Right lobe of liver (tissue), 6 donors: ENCODE measurements at places on chromosomes 6 and 20. TPM values are rescaled to one million over a fixed set of nuclear protein-coding genes. Genes with fewer than 3 reads are reported as not detected.

SEMG1 gene
- not detected for total RNA-seq

MOXD1 gene
- 2.3 TPM for total RNA-seq

MDFI gene
- total RNA-seq = 0.29 TPM

GLP1R gene
- total RNA-seq = not detected

SGK2 gene
- 47.3 TPM for total RNA-seq

CD24 gene
- 7.1 TPM for total RNA-seq

CLIC5 gene
- 0.35 TPM for total RNA-seq

LY6G5C gene
- total RNA-seq = 0.95 TPM

GRCh38 chr20:57711311-57711712 is 1.5 kb upstream of the PMEPA1 start:
- no peaks in the 10 kb centered on the region for H3K27me3 ChIP-seq
- H3K36me3 ChIP-seq = no peaks in the 10 kb centered on the region
- no peak for DNase-seq

DNA sequence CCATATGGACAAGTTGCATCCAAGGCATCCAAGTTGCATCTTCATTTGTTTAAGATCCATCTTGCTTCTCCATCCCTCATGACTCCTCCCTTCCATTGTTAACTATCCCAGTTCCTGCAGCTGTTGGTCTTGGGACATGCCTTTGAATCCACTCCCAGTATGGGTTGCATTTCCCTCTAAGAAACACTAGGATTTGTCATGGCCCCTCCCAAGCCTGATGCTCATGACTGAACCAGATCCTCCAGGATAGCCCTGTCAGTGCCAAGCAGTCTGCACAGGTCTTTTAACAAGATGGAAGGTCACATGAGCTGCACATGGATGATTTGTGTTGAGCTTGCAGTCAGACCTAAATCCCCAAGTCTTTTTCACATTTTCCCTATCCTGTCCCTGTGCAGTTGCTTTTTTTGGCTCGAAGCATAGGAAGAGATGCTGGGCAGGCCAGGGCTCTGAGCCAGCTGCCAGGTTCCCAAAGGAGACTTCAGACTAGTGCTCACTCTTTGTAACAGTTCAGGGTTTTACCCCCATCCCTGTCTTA is 4.2 kb downstream of the PPP2R5D start:
- no peak overlapping the region for H3K27ac ChIP-seq
- no peaks in the 10 kb centered on the region for H3K36me3 ChIP-seq
- H3K4me1 ChIP-seq = peaks cover 18% of the 10 kb centered on the region
- DNase-seq = no peak

DNA sequence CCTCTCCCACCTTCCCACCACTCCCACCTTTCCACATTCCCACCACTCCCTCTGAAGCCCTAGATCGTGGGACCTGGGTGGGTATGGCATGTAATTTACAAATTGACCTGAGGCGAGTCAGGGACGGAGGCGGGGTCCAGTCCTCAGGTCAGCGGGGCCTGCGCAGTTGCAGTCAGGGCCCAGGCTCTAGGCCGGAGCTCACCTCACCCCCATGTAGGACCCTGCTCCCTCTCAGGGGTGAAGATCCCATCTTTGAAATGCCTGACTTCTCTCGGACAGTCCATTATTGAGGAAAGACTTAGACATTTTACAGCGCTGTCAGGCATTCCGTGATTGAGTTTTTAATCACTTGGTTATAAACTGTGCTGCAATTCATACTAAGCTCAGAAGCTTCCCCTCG is 10.5 kb downstream of the THBS2 start:
- no peak for DNase-seq
- no peaks in the 10 kb centered on the region for H3K36me3 ChIP-seq
- H3K4me1 ChIP-seq = no peaks in the 10 kb centered on the region
- H3K4me3 ChIP-seq = no peak overlapping the region
- H3K27me3 ChIP-seq = no peaks in the 10 kb centered on the region

DNA sequence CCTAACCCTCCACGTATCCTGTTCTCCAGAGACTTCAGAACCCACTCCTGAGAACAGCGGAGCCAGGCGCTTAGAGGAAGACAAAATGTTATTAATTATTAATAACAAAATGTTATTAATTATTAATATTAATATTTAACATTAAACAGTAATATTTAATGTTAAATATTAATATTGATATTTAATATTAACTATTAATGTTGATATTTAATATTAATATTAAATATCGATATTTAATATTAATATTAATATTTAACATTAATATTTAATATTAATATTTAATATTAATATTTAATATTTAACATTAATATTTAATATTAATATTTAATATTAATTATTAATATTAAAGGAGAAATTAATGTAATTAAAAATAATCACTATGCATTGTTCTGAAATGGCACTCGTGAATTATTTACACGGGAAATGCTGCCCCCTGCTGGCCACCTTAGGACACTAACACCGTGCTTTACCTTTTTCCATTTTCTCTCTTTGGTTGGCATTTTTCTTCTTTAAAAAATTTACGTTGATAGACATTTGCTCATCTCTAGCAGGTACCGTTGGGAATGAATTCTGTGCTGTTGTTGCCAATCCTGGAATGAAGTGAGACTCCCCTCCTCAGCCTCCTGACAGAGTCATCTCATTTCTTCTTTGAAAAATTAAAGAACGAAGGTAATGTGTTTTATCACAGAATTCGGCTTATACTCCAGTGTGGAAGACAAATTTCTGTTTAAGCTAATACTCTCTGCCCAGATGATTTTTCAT is 7.5 kb upstream of the GGTLC1 start:
- no peak overlapping the region for H3K4me3 ChIP-seq
- H3K36me3 ChIP-seq = no peaks in the 10 kb centered on the region
- no peaks in the 10 kb centered on the region for H3K4me1 ChIP-seq

- H3K27me3 ChIP-seq = no peaks in the 10 kb centered on the region
- H3K4me3 ChIP-seq = no peak overlapping the region
- H3K36me3 ChIP-seq = no peaks in the 10 kb centered on the region
- DNase-seq = no peak
- no peak overlapping the region for H3K27ac ChIP-seq
Observed at GRCh38 chr6:72425003-72425681, 196.7 kb upstream of the KCNQ5 start.

DNA sequence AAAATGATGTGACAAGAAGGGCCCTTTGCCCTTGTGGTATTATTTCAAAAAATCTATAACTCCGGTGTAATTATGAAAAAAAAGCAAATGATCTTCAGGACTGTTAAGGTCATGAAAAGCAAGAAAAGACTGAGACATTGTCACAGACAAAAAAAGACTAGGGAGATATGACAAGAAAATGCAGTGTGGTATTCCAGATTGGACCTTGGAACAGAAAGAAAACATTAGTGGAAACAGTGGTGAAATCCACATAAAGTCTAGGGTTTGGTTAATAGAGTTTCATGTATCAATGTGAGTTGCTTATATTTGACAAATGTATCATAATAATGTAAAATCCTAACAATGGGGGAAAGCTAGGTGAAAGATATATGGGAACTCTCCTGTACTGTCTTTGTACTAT is 26.8 kb upstream of the SLC17A3 start:
- DNase-seq = no peak
- H3K4me1 ChIP-seq = no peaks in the 10 kb centered on the region
- no peaks in the 10 kb centered on the region for H3K36me3 ChIP-seq
- H3K27me3 ChIP-seq = no peaks in the 10 kb centered on the region
- no peak overlapping the region for H3K4me3 ChIP-seq
- peak overlapping the region; percentile 81 for H3K27ac ChIP-seq

DNA sequence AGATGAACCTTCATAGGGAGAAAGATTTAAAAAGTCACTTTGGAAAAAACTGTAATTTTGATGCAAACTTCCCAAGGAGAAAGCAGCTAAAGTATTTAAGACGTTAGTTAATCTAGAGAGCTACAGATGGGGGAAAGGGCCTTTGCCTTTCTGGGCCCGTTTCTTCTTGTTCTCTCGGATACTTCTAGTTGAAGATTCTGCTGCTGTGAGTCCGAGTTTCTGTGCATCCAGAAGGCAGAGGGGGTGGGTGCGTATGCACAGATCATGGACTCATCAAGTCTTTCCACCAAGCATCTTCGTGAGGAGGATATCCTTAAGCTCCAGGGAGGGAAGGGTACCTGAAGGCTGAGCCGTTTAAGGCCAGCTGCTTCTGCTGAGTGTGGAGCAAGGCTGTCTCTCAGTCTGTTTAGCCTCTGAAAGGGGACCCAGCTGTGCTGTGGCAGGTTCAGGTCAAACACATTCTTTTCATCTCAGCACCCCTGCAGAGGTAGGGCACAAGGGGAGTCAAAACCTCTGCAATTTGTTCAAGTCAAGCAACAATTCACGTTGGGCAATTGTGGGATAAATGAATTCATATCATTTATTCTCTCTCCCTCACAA is 4.3 kb downstream of the LAMP5 start:
- no peaks in the 10 kb centered on the region for H3K36me3 ChIP-seq
- no peaks in the 10 kb centered on the region for H3K4me1 ChIP-seq
- H3K27ac ChIP-seq = no peak overlapping the region
- H3K27me3 ChIP-seq = no peaks in the 10 kb centered on the region
- no peak overlapping the region for H3K4me3 ChIP-seq

- H3K36me3 ChIP-seq = no peaks in the 10 kb centered on the region
- no peak for DNase-seq
- no peaks in the 10 kb centered on the region for H3K27me3 ChIP-seq
- H3K4me1 ChIP-seq = no peaks in the 10 kb centered on the region
- H3K27ac ChIP-seq = no peak overlapping the region
Observed at GRCh38 chr20:7693761-7694160, 246.5 kb downstream of the HAO1 start.

DNA sequence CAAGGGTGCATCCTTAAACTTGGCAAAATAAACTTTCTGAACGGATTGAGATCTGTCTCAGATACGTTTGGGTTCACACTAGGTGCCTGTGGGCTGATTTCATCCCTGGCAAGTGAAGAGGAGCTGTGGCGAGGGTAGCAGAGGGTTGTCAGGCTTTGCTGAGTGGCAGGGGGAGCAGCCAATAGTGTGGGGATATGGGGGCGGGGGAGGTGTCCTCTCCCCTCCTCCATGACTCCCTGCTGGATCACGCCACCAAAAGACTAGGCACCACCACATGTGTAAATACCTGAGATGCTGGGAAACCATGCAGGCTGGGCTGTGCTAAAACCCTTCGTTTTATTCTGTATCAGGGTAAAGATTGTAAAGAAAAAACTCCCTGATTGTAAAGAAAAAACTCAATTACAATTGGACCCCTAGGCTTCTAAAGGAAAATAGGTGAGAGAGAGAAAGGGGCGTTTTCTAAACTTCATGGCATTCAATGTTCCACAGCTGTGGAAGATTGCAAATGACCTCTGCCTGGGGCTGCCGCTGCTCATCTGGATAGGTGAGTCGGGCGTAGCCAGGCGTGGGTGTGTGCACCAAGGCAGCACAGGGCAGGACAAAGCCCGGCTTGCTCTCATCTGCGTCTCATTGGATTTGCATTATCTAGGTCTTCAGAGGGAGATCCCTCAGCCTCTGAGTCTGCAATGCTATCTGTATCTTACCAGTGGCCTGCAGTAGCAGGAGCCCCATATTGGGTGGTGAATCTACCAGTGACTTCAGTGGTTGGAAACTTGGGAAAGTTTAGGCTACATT is 26.9 kb upstream of the ADTRP start:
- H3K27me3 ChIP-seq = no peaks in the 10 kb centered on the region
- DNase-seq = no peak
- peaks cover 13% of the 10 kb centered on the region for H3K4me1 ChIP-seq
- H3K27ac ChIP-seq = no peak overlapping the region

GRCh38 chr6:53100561-53100960 is 35.4 kb downstream of the FBXO9 start:
- no peak for DNase-seq
- H3K27me3 ChIP-seq = no peaks in the 10 kb centered on the region
- H3K4me1 ChIP-seq = no peaks in the 10 kb centered on the region
- no peak overlapping the region for H3K27ac ChIP-seq
- H3K4me3 ChIP-seq = no peak overlapping the region

DNA sequence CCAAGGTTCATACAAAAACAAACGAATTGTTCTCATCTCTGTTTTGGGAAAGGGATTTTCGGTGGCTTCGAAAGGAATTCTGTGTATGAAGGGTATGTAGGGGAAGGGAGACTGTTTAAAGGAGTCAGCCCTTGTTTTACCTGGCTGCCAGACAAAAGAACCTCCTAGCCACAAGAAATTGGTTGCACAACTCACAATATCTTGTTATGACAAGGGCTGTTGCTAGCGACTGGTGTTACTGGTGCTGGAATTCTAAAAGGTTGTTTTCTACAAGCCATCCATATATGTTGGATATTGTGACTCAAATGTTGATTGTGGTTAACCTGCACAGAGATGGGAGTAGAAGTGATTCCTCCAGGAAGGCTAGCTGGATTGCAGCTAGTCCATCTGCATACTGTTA is 34.6 kb upstream of the CITED2 start:
- no peaks in the 10 kb centered on the region for H3K4me1 ChIP-seq
- no peaks in the 10 kb centered on the region for H3K36me3 ChIP-seq
- no peak for DNase-seq
- H3K27me3 ChIP-seq = no peaks in the 10 kb centered on the region
- no peak overlapping the region for H3K27ac ChIP-seq
- no peak overlapping the region for H3K4me3 ChIP-seq

DNA sequence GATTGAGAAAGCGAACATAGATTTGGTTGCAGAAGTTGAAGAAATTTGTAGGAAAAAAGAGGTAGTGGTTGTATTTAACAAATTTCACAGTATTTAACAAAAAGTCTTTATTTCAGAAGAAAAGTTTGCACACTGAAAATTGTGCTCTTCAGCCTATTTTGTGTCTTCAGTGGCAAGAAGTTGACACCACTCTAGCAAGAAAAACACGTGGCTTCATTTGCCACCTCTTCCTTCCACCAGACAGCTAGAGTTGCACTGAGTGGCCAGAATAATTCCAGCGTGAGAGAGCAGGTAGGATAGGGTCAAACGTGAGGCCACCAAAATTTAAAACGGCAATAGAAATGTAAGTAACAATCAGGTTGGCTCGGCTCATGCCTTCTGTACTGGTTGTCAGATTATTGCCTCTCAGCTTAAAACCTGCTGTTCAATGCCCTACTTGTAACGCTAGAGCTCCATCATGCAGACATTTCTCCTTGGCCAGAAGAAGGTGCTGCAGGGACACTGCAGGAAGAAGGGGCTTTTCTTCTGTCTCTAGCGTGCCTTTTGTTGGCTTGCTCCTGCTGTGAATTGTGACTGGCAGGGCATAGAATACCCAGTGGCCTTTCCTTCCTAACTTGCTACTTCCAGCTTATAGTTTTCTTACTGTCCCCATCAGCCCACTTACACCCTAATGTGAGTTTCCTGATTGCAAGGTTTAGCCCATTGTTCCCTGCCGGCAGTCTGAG is 12.1 kb downstream of the TRAPPC3L start:
- DNase-seq = no peak
- no peaks in the 10 kb centered on the region for H3K36me3 ChIP-seq
- no peaks in the 10 kb centered on the region for H3K27me3 ChIP-seq
- no peak overlapping the region for H3K27ac ChIP-seq
- no peak overlapping the region for H3K4me3 ChIP-seq

- no peaks in the 10 kb centered on the region for H3K4me1 ChIP-seq
Observed at GRCh38 chr20:32501709-32502108, 83.4 kb downstream of the NOL4L start.

- H3K27me3 ChIP-seq = no peaks in the 10 kb centered on the region
- no peak for DNase-seq
- peak overlapping the region; percentile 11 for H3K27ac ChIP-seq
Observed at GRCh38 chr6:139984317-139984716, 609.9 kb upstream of the CITED2 start.
